Activated CD4-positive, alpha-beta T cell treated with anti-CD3 and anti-CD28 coated beads, Interleukin-2, amount 50 U/mL, for 24 hours (primary cell): ENCODE measurements at places on chromosomes 3 and 15.

DNA sequence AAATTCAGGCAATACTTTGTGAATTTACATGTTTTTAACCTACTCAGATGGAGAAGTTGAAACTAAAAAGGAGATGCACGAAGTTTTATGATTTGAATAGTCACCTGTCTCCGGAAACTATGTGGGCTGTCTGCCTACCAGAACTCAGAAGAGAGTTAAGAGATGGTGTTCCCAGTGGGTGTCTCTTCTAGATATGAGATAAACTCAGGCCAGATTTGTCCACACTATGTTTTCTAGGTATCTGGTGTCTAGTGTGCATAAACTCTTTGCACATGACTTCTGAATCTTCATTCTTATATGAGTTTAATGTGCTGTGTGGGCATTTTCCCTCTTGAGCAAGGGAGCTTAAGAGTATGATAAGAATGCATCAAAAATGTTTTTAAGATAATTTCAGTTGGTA lies 222.8 kb downstream of the FOXP1 start:
- no peak for DNase-seq

GRCh38 chr3:10515396-10515795 lies 10.0 kb upstream of the ATP2B2 start:
- no peak for DNase-seq

DNA sequence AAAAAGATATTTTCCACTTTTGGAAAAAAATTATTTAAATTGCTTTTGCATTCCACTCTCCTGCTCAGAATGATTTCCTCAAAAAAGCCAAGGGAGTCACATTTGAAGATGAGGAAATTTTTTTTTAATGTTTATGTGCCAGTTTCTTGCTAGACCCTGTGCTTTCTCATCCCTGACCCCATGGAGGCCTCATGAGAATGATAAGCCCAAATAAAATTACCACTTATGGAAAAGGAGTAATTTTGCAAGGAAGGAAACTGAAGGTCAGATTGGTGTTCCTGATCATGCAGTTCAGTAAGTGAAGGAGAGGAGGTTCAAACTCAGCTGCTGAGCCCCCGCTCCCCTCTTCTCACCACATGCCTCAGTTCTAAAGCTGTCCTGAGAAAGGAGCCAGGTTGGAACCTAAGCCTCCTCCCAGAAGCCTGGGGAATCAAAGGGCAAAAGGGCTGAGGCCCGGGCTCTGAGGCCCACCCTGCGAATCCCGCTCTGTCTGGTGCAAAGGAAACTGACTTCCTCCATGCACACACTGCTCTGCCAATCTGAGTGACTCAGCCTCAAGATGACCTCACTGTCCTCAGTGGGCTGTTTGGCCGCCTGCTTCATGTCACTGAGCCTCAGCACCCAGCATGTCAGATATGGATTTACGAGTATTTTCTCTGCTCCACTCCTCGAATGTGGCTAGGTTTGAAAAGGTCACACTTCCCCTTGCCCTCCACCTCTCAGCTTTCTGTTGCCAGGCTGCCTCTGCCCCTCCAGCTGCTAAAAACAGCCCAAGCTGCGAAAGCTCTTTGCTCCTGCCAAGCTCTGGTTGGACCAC lies 56.9 kb upstream of the FLNB start:
- no peak for DNase-seq

DNA sequence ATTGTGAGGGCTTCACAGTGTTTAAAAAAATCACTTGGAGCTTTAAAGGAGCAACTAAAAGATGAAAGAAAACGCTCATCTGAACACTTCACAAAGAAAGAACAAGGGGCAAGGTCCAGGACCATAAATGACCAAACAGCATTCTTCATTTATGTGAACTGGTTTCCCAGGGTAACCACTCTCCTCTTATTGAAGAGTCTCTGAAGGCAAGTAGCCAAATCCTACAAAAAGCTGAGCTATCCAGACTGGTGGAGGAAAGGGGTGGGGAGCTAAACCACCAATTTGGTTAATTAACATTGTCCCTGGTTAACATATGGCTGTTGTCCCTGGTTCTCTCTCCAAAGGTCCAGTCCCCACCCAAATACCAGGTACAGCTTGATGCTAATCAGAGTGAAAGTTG lies 58.1 kb downstream of the OSBPL10 start:
- no peak for DNase-seq

DNA sequence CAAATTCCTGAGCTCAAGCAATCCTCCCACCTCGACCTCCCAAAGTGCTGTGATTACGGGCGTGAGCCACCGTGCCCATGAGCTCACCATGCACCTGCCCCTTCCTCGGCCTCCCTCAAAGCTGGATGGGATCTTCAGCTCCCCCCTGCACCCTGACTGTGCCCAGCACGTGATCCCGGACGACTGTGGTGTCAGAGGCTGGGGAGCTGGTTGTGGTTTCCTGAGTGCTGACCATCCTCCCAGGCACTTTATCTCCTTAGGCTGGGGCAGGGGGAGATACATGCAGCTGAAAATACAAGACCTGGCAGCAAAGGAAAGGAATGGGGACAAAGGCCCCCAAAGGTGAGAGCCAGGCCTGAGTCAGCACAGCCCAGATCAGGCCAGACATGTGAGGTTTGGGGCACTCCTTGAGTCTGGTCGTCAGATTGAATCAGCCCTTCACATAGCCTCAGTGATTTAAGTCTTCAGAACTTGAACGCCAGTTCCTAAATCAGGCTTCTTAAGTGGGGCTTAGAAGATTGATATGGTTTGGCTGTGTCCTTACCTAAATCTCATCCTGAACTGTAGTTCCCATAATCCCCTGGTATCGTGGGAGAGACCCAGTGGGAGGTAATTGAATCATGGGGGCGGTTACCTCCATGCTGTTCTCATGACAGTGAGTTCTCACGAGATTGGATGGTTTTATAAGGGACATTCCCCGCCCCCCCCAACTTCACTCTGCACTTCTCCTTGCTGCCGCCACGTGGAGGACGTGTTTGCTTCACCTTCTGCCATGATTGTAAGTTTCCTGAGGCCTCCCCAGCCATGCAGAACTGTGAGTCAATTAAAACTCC lies 35.8 kb downstream of the PRKCD start:
- no peak for DNase-seq

DNA sequence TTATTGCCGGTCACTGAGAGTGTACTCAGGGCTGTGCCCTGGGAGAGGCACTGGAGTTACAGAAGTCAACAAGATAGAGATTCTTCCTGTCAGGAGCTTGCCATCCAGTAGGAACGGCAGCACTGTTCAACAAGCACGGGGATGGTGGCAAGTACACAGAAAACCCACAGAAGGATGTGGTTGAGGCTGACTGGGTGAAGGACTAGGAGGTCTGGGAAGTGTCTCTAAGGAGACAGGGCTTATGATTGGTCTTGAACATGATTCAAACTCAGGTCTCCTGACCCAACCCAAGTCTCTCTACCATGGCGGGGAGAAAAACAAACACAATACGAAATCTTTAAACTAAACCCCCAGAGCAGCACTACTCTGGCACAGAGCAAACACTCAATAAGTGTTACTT lies 37.6 kb downstream of the ERICH6 start:
- no peak for DNase-seq

DNA sequence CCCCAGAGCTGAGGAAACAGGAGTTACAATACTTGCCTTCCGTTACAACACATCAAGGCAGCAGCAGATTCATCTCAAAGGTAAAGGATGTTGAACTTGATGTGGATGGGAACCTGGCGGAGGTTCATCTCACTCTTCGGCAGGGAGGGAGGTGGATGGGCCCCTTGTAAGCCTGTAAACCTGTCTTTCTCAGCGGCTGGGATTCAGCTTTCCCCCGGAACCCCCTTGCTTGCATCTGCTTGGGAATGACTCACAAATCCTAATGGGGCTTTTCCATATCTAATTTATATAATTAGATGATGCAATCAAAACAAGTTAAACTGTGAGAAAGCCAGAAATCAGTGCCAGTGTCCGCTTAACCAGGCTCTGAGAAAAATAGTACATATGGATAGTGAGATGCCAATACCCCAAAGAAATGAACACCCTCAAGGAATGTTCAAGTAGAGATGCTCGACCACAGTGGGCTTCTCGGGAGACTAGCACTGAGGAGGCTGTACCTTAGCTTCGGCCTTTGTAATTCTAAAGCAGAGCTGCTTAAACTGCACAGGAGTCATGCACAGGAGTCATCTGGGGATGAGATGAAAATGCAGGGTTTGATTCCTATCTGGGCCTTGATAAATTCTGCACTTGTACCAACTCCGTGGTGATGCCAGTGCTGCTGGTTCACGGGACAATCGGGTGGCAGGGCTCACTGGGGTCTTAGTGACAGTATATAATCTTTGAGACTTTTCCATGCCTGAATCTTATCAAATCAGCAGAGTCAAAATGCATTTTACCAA lies 2.2 kb upstream of the FAM240A start:
- DNase-seq = no peak

- no peak for DNase-seq
These were observed 50.4 kb upstream of the LIMD1 start for GRCh38 chr3:45544024-45544716.
